ENCODE measurements at places on chromosomes 16 and 17.

GRCh38 chr16:1820946-1821290 lies 5.7 kb downstream of the HAGH start:
- DNase-seq, result no peak

DNA sequence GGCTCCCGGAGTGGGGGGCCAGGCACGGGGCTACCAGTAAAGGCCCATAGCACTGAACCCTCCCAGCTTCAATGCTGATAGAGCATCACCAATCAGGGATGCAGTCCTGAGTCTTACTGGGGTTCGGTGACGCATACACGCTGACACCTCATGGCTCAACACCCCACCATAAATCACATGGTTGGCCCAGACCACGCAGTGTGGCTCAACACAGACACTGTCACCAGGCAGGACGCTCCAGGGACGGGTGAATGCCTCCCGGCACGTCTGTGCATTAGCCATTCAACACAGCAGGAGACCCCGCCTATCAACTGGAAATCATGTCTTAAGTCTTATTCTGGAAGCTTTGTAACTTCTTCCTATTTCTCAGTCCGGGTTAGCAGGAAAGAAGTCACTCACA lies 35.0 kb downstream of the NECAB2 start:
- no peak for DNase-seq

DNA sequence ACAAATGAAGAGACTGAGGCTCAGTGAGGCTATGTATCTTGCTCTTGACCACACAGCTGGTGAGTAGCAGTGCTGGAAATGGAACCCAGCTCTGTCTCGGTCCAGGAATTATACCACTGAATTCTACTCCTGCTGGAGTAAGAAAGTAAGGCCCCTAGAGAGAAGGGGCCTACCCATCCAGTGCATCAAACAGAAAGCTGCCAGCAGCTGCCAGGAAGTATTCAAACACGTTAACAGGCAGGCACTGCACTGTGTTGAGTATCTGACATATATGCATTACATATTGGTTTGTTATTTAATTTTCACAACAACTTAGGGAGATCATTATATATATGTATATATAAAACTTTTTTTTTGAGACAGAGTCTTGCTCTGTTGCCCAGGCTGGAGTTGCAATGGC lies 4.0 kb downstream of the ARL5C start:
- DNase-seq, result no peak

DNA sequence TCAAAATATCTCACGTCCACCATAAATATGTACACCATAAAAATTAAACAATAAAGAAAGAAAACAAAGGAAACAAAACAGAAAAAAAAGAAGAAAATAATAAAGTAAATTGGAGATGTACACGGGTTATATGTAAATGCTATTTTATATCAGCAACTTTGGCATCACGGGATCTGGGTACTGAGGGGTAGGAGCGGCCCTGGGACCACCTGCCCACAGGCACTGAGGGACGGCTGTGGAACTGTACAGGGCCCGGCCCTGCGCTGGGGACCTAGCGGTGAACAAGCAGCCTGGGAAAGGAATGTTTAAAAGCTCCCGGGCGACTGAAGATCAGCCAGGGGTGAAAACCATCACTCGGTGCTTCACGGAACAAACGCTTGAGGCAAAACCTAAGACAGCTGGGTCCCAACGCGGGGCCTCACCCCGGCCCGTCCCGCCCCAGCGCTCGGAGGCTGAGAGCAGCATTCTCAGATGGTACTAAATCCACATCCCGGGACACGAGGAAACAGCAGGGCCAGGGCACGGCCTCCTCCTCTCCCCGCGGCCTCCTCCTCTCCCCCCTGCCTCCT lies 31.2 kb downstream of the NXN start:
- no peak for DNase-seq

DNA sequence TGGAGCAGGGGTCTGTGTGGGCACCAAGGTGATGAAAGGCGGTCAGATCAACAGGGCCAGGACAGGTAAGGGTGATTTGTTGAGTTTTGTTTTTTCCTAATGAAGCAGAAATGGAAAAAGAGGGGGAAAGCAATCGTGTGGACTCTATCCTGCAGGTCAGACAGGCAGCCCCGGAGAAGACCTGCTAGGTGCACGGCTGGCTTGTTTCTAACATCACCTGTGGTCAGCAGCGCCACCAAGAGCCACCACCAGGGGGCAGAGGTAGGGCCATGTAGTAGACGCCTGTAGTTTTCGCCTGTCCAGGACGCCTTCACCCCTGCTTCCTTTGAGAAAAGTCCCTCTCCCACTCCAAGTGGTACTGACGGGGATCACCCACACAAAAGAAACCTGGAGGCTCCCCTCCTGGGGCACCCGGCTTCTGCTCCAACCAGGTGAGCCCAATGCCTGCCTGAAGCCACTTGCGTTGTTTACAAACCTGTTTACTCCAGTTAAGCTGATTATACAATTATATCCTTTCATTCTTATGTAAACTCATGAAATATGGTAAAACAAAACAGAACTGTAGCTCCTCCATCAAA lies 54.2 kb upstream of the SEC14L1 start:
- DNase-seq, result peak; percentile 82

- no peak for DNase-seq
Measured at GRCh38 chr17:66698270-66698669, 136.6 kb upstream of the CACNG5 start.

GRCh38 chr17:45325810-45326209 lies 9.0 kb upstream of the MAP3K14 start:
- DNase-seq, result no peak

DNA sequence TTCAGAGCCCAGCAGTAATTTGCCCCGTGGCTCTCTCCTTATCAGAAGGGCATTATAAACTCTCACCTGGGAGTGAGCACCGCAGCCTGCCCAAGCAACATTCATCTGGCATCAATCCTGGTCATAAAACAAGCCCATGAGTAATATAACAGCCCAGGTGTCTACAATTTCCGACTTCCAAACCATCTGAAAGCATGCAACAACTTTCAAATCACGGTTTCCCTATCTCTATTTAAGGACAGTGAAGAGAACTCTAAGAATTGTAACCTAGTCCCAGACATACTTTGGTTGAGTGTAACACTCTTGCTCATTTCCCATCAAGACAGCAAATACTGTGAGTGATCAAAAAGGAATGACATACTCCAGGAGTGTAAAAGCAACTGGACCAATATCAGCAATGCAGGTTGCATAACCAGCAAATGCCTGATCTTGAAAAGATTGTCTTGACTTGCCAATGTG lies 487.4 kb upstream of the SOX9 start:
- peak; percentile 21 for DNase-seq

DNA sequence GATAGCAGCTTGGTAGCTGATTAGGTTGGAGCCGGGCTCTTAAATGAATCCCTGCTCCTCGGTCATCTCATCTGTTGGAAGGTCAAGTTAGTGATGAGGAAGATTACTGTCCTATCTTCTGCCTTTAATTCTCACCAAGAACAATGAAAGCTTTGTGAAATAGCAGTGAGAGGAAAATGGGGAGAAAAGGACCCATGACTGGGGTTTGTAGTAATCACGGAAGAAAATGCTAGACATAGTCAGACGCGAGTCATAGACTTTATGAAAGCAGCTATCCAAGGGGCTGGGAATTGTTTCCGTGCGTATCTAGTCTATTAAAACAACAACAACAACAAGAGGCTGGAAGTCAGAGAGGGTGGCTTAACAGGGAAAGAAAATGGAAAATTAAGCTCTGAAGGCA lies 18.3 kb downstream of the PIK3R5 start:
- no peak for DNase-seq

- no peak for DNase-seq
Measured at GRCh38 chr17:27158382-27158781, 135.5 kb upstream of the WSB1 start.

DNA sequence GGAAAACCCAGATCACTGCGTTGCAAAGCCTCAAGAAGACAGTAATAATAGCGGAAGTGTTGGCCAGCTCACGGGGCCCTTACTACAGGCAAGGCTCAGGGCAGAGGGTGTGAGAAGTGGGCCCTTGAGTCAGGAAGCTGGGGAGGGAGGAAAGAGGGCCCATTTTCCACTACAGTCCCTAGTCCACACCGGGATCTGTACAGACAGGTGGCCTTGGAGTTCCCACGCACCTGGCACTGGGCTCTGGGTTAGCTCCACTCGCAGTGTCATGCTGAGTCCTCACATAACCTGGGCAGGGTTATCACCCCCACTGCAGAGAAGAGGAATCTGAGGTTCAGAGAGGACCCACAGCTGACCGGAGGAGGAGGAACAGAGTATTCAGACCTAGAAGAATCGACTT lies 16.8 kb upstream of the MTSS2 start:
- no peak for DNase-seq

GRCh38 chr17:8142887-8143580 lies 9.2 kb downstream of the PER1 start:
- no peak for DNase-seq

DNA sequence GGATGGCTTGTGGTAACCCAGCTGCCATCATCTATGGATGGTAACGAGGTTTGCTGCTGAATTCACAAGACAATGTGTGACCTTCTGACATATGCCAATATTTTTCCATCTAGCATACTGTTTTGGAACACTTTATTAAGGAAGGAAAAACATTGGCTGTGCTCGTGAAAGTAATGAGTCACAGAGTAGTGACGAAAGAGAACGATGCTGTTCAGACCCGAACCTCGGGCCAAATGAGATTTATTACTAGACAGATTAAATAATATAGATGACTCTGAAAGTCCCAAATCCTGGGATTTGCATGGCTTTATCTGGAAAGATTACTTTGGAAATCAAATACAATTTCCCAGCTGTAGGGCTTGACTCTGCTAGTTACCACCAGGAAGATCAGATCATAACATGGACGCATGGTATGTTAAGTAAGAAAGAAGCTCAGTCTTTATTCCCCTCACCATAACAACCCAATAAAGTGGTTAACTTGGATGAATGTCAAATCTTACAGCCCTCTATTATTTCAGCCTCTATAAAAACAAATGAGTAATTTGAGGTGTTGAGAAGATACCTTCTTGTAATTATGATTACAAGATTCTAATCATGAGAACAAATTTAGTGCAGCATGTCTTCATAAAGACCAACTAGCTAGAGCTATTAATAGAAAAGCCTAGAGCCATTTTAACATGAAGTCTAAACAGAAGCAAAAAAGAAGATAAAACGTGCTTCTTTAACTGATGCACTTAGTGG lies 32.6 kb downstream of the ERN1 start:
- no peak for DNase-seq

GRCh38 chr17:18319604-18320256 lies 4.6 kb downstream of the SMCR8 start:
- DNase-seq, result peak; percentile 48

GRCh38 chr17:78925662-78926555 lies 722 bp upstream of the TIMP2 start:
- DNase-seq, result no peak

- DNase-seq, result no peak
Measured at GRCh38 chr16:80759419-80760162, 44.8 kb downstream of the CDYL2 start.

GRCh38 chr17:52178012-52178411 lies 19.5 kb upstream of the CA10 start:
- DNase-seq, result no peak

- DNase-seq, result no peak
Measured at GRCh38 chr16:77208382-77208781, 9.2 kb downstream of the SYCE1L start.

GRCh38 chr17:320809-321385 lies 31.7 kb downstream of the RPH3AL start:
- DNase-seq, result peak; percentile 23

DNA sequence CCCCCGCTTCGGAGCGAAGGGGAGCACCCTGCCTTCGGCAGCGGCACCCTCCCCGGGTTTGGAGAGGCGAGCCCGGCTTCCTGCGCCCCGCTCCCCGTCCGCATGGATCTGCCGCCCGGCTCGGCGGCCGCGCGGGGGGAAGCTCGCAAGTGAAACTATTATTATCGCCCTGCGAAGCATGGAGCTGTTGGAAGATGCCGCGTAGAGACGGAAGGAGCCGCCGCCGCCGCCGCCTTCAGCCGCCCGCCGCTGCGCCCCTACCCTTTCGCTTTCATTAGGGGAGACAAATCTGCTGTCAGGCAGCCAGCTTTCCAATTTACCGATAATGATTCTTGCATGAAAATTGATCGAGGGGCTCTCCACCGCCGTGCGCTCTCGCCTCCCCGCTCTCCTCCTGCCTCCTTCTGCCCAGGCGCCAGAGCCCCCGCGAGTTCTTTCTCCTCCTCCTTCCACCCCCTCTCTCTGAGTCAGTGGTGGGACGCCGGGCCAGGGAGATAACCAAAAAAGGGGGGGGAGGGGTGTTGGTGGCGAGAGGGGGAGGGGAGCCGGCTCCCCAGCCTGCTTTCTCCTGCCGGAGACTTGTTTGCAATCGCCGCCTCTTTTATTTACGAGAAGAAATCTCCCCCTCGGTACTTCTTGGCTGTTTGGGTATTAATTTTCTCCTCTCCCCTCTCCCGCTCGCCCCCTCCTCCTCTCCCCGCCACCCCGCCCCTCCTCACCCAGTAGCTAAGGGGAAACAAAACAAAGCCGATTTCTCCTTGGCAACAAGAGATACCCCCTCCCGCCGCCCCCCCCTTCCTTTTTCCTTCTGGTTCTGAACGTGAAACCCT lies 58.0 kb upstream of the GSE1 start:
- DNase-seq, result peak; percentile 58

GRCh38 chr17:40069751-40070708 lies 7.3 kb downstream of the THRA start:
- DNase-seq, result peak; percentile 89

DNA sequence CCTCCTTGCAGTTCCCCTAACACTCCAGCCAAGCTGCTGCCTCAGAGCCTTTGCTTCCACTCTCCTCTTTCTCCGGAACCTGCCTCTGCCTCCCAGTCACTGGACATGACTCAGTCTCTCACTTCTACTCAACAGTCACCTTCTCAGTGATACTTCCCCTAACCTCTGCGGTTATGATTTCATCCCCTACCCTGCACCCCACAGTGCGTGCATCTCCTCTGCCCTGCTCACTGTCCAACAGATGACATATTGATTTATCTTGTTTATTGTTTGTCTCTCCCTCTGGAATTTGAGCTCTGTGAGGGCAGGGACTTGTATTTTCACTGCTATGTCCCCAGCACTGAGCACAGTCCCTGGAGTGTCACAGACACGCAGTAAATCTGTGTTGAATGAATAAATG lies 100.7 kb downstream of the CYLD start:
- no peak for DNase-seq

- DNase-seq, result no peak
Measured at GRCh38 chr16:66677179-66677578, 19.4 kb downstream of the CMTM4 start.

DNA sequence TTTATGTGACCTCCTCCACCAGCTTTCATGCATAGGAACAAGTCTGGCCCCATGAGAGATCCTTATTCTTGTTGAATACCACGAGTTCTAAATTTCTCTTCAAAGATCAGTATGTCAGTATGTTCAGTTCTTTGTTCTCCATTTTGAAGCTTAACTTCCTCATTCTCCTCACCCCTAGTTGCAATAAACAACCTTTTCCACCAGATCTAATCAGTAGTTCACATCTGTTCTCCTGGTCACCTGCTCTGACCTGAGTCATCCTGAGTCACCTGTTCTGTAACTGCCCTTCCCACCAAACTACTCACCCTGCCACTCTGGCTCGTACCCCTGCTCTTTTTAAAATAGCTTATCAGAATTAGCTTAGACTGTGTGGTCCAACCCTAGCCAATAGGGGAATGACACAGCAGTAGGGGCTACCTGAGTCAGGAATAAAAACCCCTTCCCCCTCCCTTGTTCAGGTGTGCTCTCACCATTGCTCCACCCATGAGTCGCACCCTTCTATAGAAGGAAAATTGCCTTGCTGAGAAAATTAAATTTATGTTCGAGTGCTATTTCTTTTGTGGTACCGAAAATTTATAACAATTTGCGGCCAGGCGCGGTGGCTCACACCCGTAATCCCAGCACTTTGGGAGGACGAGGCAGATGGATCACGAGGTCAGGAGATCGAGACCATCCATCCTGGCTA lies 94.6 kb downstream of the EMP2 start:
- no peak for DNase-seq
